WTC11 (cell line): ENCODE measurements at places on chromosomes 6 and 20. TPM values are rescaled to one million over a fixed set of nuclear protein-coding genes. Genes with fewer than 3 reads are reported as not detected.

- DNase-seq: no peak
These were observed 66.0 kb downstream of the GRM4 start for GRCh38 chr6:34079899-34080298.

- no peak for DNase-seq
These were observed 82.3 kb upstream of the BCLAF1 start for GRCh38 chr6:136371959-136372358.

GRCh38 chr6:105791583-105792318 lies 294.4 kb upstream of the PRDM1 start:
- DNase-seq: no peak

DNA sequence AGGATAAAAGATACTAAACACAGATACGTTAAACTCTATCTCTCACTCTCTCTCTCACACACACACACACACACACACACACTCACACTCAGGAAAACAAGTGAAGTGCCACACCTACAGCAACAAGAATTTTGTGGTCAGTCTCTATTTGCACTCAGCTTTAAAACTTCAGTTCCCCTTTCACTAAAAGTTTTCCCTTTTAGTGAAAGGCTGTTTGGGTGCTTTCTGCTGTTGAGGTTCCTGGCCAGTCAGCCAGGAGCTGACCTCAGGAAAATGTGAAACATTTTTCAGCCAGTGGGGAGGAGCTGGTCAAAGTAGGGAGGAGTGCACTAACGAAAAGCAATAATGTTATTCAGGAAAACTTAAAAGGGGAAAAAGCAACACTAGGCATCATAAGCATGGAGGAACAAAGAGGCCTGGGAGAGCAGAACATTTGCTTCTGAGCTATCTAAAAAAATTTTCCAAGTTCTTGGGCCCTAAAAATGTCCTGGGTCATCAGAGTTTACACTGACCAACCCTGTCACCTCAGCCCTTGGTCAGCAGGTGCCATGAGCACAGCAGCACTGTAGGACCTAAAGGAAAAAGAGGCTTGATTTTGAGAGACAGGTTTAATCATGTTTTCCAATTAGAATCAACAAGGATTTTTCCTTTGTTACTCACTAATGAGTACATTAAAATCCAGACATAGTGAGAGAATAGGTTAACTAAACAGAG lies 30.7 kb upstream of the NT5E start:
- DNase-seq: no peak

DNA sequence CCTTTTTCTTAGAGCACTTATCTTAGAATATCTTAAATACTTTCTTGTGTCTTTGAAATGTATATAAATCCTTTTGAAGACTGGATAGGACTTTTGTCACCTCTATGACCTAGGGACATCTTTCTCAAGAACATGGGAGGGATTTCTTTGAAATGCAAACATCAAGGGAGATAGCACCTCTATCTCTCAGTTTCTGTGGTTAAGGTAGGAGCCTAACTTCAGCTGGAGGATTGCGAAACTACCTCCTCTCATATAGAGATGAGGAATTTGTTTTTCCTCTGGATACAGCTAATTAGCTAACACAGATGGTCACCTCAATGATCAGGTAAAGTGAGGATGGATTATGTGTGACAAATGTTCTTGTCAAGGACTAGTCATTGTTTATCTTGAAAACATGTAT lies 631.3 kb upstream of the IMPG1 start:
- no peak for DNase-seq

Gene GABRR2
- not detected in 3 replicates for total RNA-seq

Gene PKHD1
- total RNA-seq: 0.09 to 0.15 TPM (median 0.09 TPM) in 3 replicates
